Tibial nerve (tissue), 4 donors: ENCODE measurements at places on chromosomes 4 and X. TPM values are rescaled to one million over a fixed set of nuclear protein-coding genes. Genes with fewer than 3 reads are reported as not detected.

GRCh38 chr4:174358829-174359228 is 75.1 kb downstream of the CEP44 start:
- no peak overlapping the region for H3K4me3 ChIP-seq
- H3K36me3 ChIP-seq = no peaks in the 10 kb centered on the region
- H3K4me1 ChIP-seq = no peaks in the 10 kb centered on the region
- H3K27ac ChIP-seq = no peak overlapping the region

DNA sequence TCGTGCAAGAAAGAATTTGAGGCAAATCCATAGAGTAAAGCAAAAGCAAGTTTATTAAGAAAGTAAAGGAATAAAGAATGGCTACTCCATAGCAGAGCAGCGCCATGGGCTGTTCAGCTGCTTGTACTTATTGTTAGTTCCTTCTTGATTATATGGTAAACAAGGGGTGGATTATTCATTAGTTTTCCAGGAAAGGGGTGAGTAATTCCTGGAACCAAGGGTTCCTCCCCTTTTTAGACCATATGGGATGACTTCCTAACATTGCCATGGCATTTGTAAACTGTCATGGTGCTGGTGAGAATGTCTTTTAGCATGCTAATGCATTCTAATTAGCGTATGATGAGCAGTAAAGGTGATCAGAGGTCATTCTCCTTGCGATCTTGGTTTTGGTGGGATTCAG is 23.5 kb upstream of the CEP135 start:
- no peak for DNase-seq
- H3K27ac ChIP-seq = no peak overlapping the region
- no peaks in the 10 kb centered on the region for H3K36me3 ChIP-seq
- no peaks in the 10 kb centered on the region for H3K4me1 ChIP-seq
- H3K4me3 ChIP-seq = no peak overlapping the region

Gene TRPC5OS
- not detected for total RNA-seq

Gene PNMA5
- not detected for total RNA-seq

Gene AKAP17A
- 139 TPM for total RNA-seq

Gene GPR119
- not detected for total RNA-seq
